ENCODE measurements at places on chromosomes 16 and 17. TPM values are rescaled to one million over a fixed set of nuclear protein-coding genes. Genes with fewer than 3 reads are reported as not detected.

- DNase-seq = no peak
Measured at GRCh38 chr17:9104370-9105041, 83.2 kb downstream of the NTN1 start.

- DNase-seq = no peak
Measured at GRCh38 chr16:3400446-3400778, 392 bp downstream of the ZSCAN32 start.

GRCh38 chr17:58747674-58748073 is 8.0 kb upstream of the PPM1E start:
- no peak for DNase-seq

DNA sequence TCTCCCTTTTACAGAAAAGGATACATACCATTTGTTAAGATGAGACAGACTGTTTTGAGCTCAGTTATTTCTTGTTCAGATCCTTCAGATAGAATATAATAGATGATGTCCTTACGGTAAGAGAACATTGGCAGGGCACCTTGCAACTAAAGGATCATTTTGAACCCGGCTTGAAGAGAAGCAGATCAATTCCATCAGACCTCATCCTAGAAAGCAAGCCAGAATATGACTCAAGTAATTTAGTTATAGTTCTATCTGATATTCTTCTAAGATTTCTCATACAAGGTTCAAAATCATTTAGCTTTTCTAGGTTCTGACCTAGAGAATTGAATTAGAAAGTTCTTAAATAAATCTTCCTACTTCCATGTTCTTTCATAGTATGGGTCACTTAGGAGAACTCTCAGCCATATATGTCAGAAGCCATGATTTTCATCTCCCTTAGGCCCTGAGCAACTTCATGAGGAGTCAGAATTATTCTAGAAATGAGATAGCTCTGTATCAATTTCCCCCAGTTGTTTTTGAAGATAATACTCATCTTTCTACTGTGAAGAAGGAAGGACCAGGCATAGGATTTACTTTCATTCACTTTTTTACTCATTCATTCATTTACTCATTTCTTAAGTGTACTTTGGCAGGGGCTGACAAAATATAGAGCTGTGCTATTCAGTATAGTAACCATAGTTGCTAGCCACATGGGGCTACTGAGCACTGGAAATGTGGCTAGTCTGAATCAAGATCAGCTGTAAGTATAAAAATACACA is 2.5 kb upstream of the CMTM1 start:
- no peak for DNase-seq

- DNase-seq = no peak
Measured at GRCh38 chr16:56812884-56813283, 52.1 kb upstream of the SLC12A3 start.

- no peak for DNase-seq
Measured at GRCh38 chr17:8444494-8444893, 8.8 kb downstream of the NDEL1 start.

- no peak for DNase-seq
Measured at GRCh38 chr16:87439926-87440325, 47.8 kb downstream of the MAP1LC3B start.

GRCh38 chr16:21075252-21075651 is 75.4 kb downstream of the DNAH3 start:
- DNase-seq = no peak

DNA sequence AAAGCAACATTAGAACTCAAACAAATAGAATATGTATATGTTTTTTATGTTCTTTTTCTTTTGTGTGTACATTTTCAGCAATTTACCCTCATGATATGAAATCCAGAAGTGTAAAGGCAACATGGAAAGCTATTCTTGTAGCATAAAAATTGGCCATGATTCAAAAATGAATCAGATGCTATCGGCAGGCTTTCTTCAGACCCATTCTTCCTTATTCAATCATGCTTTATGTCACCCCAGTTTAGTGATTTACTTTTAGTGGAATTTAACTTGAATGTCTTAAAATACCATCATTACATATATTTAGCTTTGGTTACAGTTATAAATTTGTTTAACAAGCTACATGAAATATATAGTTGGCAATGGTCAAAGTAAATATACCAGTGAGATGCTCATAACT is 21.4 kb upstream of the SMIM36 start:
- DNase-seq = no peak

- no peak for DNase-seq
Measured at GRCh38 chr16:4488499-4488967, 12.3 kb downstream of the HMOX2 start.

GRCh38 chr16:19162085-19162484 is 6.0 kb upstream of the SYT17 start:
- DNase-seq = no peak

- DNase-seq = no peak
Measured at GRCh38 chr16:3819175-3819527, 61.4 kb downstream of the CREBBP start.

GRCh38 chr16:4313563-4314531 is 2.0 kb upstream of the GLIS2 start:
- DNase-seq = peak; percentile 90

Gene CD19
- not detected for total RNA-seq

Gene KRT33B
- total RNA-seq = not detected

Gene DPH1
- total RNA-seq = 161 TPM

Gene SNX20
- 0.29 TPM for total RNA-seq

Measured in stomach (tissue), 19 donors.